Stimulated activated CD4-positive, alpha-beta T cell treated with anti-CD3 and anti-CD28 coated beads, TNF-alpha, amount 100 ng/mL, for 48 hours (primary cell): ENCODE measurements at places on chromosomes 11 and 22.

DNA sequence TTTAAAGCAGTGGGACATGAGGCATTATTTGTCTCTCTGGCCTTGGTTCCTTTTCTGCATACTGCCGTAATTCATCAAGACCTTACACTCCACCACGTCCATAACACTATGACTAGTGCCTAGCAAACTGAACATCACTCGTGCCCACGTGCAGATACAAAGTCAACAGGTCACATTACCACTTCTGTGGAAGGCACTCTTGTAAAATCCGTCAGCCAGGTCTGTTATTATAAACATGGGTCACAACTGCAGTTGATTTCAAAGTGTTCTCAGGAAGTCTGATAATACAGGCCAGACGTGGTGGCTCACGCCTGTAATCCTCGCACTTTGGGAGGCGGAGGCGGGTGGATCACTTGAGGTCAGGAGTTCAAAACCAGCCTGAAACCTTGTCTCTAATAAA lies 14.1 kb downstream of the VSIG10L2 start:
- DNase-seq, result no peak

DNA sequence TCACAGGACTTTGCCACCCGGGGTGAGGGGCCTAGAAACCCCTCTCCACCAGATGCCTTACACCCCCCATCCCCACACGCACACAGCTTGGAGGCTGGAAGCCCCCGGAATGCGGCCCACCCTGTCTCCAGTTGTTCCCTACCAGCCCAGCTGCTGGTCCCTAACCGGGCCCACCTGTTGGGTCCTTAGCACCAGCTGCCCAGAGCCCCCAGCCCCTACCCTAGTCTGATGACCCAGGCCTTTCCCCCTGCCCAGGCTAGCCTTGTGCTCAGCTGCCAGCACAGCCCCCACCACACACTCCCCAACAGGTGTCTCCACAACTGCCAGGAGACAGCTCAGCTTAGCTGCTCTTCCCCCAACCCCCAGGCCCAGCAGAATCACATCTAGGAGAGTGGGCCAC lies 67.1 kb downstream of the CDKN1C start:
- DNase-seq, result no peak

GRCh38 chr11:67177399-67178281 lies 58.6 kb downstream of the KDM2A start:
- no peak for DNase-seq

DNA sequence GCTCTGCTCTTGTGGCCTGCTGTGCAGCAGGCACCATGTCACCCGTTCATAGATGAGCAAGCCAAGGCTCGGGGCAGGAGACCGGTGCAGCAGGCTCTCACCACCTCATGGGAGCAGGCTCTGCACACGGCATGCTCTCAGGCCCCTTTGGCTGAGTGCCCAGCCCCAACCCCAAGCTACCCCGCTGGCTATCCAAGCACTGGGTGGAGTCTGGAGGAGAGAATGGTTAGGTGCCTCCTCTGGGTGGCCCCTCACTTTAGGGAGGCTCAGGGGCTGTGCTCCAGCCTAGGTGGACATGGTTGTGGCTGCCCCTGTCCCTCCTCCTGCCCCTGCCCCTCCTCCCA lies 199.9 kb downstream of the IGLL1 start:
- DNase-seq, result no peak

DNA sequence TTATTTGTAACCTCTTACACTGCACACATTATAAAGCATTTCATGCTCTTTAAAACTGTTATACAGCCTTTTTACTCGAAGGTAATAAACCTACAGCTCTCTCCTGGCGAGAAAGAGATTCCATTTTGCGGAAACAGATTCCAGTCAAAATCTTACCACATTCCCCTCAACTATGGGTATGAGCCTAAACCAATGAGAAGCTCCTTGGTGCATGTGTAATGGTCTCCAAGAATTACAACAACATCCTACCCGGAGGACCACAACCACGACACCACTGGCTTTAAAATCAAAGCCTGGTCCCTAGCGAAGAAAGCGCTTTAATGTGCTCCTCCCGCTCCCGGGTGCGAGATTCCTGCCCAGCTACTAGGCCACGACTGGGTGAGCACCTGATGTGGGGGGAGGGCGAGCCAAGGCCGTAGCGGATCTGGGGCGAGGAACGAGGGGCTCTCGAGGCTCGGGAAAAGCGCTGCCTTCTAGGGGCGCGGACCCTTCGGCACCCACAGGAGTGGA lies 821 bp downstream of the CELF1 start:
- no peak for DNase-seq

GRCh38 chr11:118223992-118224391 lies 819 bp downstream of the JAML start:
- DNase-seq, result no peak

DNA sequence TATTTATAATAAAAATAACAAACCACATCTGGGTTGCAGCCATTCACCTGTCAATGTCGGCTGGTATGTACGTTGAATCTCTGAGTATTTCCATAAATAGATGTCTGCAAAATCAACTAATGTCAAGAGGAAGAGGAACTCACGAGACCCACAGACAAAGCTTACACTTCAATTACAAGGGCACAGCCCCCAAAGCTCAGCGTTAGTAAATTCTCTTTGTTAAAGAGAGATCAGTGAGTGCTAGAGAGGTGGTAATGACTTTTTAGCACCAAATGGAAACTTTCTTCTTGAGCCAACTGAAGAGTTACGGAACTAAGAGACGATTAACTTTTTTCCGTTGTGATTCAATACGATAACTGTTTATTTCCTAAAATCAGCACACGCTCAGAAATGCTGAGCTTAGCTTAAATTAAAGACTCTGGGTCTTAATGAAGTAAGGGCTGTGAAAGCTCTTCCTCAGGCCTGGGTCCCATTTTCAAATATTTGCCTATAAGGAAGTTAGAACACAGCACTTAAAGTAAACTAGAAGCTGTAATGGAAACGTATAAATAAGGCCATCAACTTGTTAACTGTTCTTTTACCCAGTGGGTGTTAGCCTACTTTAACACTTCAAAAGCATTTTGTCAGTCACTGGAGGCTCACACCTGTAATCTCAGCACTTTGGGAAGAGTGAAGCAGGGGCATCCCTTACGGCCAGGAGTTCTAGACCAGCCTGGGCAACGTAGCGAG lies 22.8 kb upstream of the TFIP11 start:
- DNase-seq, result no peak

- no peak for DNase-seq
These were observed 54.2 kb downstream of the DENND5A start for GRCh38 chr11:9210922-9211320.

GRCh38 chr11:93166862-93167261 lies 30.9 kb downstream of the SLC36A4 start:
- no peak for DNase-seq

DNA sequence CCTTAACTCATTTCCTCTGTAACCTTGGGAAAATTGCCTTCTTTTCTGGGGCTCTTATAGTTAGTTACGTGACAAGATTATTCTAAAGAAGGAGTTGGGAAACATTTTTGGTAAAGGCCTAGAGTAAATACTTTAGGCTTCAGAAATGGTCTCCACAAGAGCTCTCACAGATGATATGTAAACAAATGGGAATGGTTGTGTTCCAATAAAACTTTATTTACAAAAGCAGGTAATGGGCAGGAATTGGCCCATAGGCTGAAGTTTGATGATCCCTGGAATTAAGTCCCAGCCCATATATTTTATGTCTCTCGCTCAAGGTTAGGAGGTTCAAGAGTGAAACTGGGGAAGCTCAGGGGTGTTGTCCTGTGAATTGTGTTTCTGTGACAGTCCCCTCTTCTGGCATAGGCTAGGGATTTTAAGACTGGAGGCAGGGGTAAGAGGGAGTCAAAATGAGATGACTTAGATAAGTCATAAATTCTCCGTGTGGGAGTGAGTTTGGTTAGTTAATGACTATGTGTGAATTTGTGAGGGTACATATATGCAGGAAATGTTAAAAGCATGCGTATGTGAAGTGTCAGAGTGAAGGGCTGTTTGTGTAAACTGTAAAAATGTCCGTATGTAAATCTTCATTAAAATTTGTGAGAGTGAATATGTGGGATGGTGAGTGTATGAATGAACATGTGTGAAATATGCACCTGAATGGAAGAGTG lies 7.4 kb upstream of the OR52B4 start:
- no peak for DNase-seq

- no peak for DNase-seq
These were observed 3.2 kb downstream of the CD6 start for GRCh38 chr11:60974726-60975125.
